T follicular helper cell (primary cell): ENCODE measurements at places on chromosomes 3 and 15.

- DNase-seq = no peak
These were observed 2.0 kb upstream of the GP9 start for GRCh38 chr3:129058441-129059200.

DNA sequence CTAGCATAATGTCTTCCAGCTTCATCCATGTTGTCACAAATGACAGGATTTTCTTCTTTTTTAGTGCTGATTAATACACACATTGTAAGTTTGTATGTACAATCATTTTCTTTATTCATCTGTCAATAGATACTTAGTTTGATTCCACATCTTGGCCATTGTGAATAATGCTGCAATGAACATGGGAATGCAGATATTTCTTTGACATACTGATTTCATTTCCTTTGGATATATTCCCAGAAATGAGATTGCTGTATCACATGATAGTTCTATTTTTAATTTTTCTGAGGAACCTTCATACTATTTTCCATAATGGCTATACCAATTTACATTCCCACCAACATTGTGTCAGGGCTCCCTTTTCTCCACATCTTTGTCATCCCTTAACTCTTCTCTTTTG is 117.9 kb downstream of the MEIS2 start:
- DNase-seq = no peak

DNA sequence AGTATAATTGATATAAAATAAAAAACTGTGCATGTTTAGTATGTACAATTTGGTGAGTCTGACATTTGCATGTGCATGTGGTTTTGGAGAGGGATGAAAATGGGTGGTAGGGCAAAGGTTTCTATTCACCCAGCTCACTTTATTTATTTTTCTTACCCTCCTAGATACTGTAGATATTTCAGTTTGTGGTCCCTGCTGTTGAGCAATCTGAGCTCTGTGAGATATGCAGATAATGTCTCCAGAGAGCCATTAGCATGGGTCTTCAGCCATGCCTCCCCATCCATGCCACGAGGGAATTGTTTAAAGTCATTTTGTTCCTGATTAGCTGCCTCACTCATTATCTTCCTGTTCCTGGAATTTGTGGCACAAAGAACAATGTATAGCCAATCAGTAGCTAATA is 44.4 kb upstream of the B3GALNT1 start:
- DNase-seq = no peak

GRCh38 chr15:96448923-96449322 is 118.4 kb downstream of the NR2F2 start:
- DNase-seq = no peak

DNA sequence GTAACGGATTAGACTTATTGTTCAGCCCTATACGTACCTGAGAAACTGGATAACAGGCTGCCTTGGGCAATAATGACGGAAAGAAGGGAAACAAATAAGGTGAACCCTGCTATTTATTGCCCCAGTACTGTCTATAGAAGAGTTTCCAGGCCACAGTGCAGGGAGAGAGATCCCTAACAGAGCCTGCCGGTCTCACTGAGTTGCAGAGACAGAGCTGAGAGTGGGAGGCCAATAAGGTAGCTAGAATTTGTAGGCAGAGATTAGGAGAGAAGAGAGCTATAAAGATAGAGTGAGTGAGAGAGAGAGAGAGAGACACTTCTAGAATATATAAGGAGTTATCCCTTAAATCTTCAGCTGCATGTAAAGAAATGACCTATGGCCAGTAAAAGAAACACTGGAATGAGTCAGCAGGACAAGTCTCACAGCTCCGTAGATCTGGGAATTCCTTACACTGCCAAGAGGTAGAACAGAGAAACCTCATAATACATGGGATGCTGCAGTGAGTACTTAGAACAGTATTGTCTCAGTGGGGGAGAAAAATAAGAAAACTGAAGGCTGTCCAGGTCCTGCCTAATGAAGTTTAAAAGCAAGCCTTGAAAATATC is 51.8 kb downstream of the ST3GAL6 start:
- no peak for DNase-seq

DNA sequence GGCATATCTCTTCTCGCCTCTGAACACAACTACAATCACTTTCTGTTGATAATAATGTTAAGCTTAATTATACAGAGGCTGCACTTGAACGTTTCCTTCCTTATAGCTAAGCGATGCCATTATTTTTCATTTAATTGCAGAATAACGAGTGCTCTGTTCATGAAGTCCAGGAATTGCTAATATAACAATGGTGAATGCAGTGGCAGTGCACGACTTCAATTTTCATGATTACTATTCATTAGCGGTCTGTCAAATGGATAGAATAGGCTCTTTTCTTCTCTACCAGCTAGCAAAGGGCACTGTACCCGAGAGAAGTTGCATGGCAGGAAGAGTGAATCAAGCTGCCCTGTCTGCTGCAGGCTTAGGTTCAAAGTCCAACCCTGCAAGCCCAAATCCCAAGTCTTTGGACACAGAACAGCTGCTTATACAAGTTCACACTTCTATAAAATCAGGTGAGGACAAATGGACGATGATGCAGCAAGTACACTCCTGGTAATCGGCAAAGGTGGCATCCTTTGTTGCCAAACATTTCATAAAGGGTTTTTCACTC is 75.6 kb downstream of the PDZRN3 start:
- DNase-seq = no peak

DNA sequence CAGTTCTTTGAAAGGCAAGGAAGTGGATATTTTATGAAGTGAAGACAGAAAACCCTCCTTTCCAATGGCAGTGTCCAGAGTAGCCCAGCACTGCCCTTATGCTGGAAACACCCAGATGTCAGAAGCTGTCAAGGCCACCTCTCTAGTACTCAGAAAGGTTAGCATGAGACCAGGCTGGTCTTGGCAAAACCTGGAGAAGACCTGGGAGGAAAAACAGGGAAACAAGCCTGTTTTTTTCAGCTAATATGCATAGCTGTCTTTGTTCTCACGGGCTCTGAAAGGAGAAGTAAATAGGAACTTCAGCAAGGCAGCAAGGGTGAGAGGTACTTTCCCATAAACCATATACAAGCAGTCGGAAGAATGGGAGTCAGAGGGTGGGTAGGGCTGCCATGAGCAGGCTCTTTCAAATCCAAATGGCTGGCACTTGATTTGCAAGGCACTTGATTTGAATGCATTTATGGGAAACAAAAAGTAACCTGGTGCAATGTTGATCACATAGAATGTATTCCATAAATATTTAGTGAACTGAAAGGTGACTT is 55.8 kb downstream of the HEG1 start:
- no peak for DNase-seq

- DNase-seq = no peak
These were observed 251.2 kb upstream of the CTDSPL start for GRCh38 chr3:37610529-37610928.

GRCh38 chr15:29900237-29901189 is 78.2 kb upstream of the TJP1 start:
- no peak for DNase-seq

- no peak for DNase-seq
These were observed 10.5 kb downstream of the SEMA4B start for GRCh38 chr15:90211440-90212143.

GRCh38 chr3:89067736-89068135 is 39.7 kb upstream of the EPHA3 start:
- DNase-seq = no peak

DNA sequence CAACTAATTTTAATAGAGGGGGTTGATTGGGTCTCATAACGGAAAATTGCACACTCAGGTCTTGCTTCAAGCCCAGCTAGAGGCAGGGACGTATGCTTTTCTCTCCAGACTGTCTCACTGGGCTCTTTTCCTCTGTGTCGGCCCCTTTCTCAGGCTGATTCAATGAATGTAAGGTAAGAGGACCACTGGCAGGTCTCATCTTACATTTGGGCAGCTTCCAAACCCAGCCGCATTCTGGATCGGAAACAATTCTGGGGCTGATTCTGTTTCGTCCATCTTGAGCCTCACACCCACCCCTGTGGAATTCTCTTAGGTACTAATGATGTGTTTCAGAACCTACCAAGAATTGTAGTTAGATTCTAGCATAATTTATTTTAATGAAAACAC is 40.7 kb downstream of the TMEM212 start:
- DNase-seq = no peak

DNA sequence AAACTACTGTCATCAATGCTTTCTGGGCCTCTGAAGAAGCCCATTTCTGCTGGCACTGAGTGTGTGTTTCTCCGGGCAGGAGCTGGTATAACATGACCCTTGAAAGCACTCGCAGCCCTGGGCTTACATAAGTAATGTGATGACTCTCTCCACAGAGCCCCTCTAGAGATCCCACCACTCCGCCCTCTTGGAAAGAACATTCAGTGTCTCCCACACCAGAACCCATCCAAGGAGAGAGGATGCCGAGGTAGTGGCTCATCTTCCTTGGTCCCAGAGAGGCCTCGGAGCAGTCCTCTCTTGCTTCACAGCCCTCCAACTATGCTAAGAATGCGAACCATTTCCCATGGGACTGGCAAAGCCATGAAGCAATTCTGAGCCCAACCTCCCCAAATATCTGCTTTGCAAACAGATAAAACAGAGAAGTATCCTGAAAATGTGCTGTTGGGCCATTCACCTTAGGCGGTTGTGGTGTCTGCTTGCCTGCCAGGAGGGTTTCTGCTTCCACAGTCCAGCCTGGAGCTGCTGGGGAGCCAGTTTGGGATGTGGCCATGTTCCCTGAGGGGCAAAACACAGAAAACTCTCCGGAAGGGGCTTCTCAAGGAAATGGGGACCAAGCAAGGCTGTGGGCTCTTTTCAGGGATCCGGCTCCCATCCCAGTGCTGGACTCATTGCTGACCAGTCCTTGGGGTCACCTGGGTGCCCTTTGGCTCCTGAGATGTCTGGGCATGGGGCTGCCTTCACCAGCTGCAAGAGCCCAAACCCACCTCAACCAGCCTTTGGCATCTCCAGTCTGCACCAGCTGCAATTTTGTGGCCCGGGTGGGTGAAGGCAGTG is 47.3 kb downstream of the AMOTL2 start:
- no peak for DNase-seq

DNA sequence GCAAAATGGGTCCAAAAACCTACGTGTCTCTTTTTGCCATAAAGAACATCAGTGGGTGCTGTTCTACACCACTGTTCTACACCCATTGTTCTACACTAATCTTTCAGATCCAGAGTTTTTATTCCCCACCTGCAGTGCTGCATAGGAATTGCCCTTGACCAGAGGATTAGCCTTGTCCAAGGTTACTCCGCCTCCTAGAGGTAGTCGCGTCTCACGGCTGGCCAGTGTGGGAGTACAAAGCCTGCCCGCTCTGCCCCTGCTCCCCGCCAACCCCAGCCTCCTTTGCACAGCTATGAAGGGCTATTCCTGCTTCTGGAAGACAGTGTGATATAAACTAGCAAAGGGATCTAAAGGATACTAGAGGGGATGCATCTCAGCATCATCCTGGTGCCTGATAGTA is 222.1 kb upstream of the LMCD1 start:
- no peak for DNase-seq

DNA sequence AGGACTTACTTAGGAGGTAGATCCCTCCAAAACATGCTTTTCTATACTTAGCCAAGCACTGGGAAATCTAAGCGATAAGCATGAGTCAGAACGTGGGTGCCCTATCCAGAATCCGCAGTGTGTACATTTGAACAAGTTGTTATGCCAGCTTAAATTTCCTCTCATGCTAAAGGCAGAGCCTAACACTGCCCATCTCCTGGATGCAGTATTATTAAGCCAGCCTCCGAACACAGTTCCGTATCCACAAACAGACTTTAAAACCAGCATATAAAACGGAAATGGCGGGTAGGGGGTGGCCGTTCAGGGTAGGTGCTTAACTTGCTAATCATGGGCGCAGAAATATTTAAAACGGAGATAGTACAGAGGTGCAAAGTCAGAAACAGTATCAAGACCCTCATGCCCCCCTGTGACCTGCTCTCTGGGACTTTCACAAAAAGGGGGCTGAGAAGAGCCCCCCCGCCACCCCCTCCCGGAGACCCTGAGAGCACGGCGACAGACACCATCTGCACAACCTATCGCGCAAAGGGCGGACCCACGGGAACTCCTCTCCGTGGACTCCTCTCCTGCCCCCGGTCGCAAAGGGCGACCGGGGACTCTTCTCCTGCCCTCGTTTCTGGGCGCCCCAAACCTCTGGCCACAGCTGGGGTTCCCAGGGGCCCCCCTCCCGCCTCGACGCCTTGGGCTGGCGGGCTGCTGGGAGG is 889 bp upstream of the LRRIQ4 start:
- no peak for DNase-seq

- DNase-seq = no peak
These were observed 60.6 kb downstream of the MAGI1 start for GRCh38 chr3:65978116-65978515.

- DNase-seq = no peak
These were observed 31.7 kb downstream of the SLC4A7 start for GRCh38 chr3:27452368-27453090.
